ENCODE measurements at places on chromosomes 13 and 19. TPM values are rescaled to one million over a fixed set of nuclear protein-coding genes. Genes with fewer than 3 reads are reported as not detected.

SPIB gene
- 0.24 TPM for total RNA-seq

LGI4 gene
- total RNA-seq = 0.26 TPM

SULT2B1 gene
- 15.6 TPM for total RNA-seq

CLDN10 gene
- total RNA-seq = 0.22 TPM

HSPB6 gene
- total RNA-seq = 0.24 TPM
